ENCODE measurements at places on chromosomes 7 and 10.

DNA sequence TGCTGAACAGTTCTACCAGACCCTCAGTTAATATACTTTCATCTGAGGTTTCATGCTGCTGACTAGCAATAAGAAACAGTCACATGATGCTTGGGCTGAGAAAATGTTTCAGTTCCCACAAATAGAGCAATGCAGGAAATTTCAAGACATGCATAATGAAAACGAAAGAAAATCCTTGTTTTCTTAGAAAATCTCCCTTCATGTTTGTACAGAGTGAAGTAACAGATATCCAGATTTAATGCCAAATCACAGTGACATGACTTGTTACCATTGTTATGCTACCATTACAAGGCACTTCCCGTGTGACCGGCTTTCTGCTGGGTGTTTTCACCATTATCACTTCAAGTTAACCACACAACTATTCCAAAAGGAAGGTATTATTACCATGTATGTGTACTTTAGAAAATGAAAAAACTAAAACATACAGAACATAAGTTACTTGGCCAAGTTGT is 121.7 kb downstream of the DOCK4 start:
- H3K27ac ChIP-seq: no peak overlapping the region
- H3K27me3 ChIP-seq: peaks cover 7% of the 10 kb centered on the region
- no peak for DNase-seq
- H3K4me3 ChIP-seq: no peak overlapping the region
- H3K4me1 ChIP-seq: peaks cover 10% of the 10 kb centered on the region

DNA sequence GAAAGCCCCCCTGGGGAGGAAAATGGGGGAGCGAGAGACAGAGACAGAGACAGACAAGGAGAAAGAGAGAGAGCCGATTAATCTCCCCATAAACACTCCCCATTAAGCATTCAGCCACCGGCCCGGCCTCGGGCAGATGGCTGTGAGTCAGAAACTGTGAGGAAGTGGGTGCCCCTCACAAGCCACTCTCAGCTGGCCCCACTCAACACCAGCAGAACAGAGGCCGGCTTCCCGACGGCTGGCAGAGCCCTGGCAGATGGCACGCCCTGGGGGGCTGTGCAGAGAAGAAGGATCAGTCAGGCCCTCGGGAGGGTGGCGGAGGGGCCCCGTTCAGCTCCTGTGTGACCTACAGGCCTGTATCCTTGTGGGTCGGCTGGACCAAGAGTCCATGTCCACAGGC is 41.2 kb downstream of the CAMK2B start:
- H3K4me3 ChIP-seq: no peak overlapping the region
- DNase-seq: no peak
- no peaks in the 10 kb centered on the region for H3K4me1 ChIP-seq
- H3K36me3 ChIP-seq: no peaks in the 10 kb centered on the region
- no peak overlapping the region for H3K27ac ChIP-seq
- H3K27me3 ChIP-seq: no peaks in the 10 kb centered on the region

- peaks cover 49% of the 10 kb centered on the region for H3K4me1 ChIP-seq
- peaks cover 5% of the 10 kb centered on the region for H3K36me3 ChIP-seq
- no peaks in the 10 kb centered on the region for H3K27me3 ChIP-seq
Measured at GRCh38 chr7:105345003-105345402, 43.7 kb downstream of the SRPK2 start.

DNA sequence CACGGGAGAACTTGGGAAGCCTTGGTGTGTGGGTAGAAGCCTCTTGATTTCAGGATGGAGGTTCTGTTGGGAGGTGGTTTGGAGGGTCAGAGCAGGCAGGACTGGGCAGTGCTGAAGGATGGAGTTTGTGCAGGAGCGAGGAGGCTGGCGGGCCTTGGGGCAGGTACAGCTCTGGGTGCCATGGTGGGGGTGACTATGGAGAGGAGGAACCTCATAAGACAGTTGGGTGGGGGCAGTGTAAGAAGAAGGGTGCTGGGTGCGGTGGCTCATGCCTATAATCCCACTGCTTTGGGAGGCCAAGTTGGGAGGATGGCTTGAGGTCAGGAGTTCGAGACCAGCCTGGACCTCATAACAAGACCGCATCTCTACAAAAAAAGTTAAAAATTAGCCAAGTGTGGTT is 54.7 kb upstream of the GTF2IRD1 start:
- H3K36me3 ChIP-seq: no peaks in the 10 kb centered on the region
- H3K27me3 ChIP-seq: no peaks in the 10 kb centered on the region
- H3K4me1 ChIP-seq: no peaks in the 10 kb centered on the region
- H3K27ac ChIP-seq: no peak overlapping the region
- no peak overlapping the region for H3K4me3 ChIP-seq

GRCh38 chr10:85696893-85697292 is 669.7 kb downstream of the GRID1 start:
- H3K36me3 ChIP-seq: no peaks in the 10 kb centered on the region
- H3K27me3 ChIP-seq: no peaks in the 10 kb centered on the region
- DNase-seq: no peak
- H3K4me3 ChIP-seq: no peak overlapping the region
- H3K4me1 ChIP-seq: no peaks in the 10 kb centered on the region
- H3K27ac ChIP-seq: no peak overlapping the region

Measured in activated CD4-positive, alpha-beta memory T cell treated with anti-CD3 and anti-CD28 coated beads, Interleukin-2, amount 10 ng/mL, durations not matched to agents 7 days and 5 days (primary cell).